MG63 (cell line): ENCODE measurements at places on chromosomes 16 and 17. TPM values are rescaled to one million over a fixed set of nuclear protein-coding genes. Genes with fewer than 3 reads are reported as not detected.

- no peak for DNase-seq
Observed at GRCh38 chr16:23549938-23550337, 7.2 kb downstream of the EARS2 start.

- DNase-seq: no peak
Observed at GRCh38 chr16:31693733-31694132, 166.0 kb downstream of the AHSP start.

PIRT gene
- total RNA-seq: not detected in 2 replicates

- peak; percentile 78 for DNase-seq
Observed at GRCh38 chr17:78142119-78142861, 3.9 kb upstream of the C17orf99 start.

- peak; percentile 75 for DNase-seq
Observed at GRCh38 chr17:22266231-22266630, 573.9 kb downstream of the KCNJ18 start.

- DNase-seq: no peak
Observed at GRCh38 chr17:18064053-18064452, 23.7 kb upstream of the DRG2 start.
